Transverse colon (tissue), 4 donors: ENCODE measurements at places on chromosomes 5 and 9. TPM values are rescaled to one million over a fixed set of nuclear protein-coding genes. Genes with fewer than 3 reads are reported as not detected.

Gene ADRB2
- 1.00 TPM for total RNA-seq

Gene SPATA9
- total RNA-seq = not detected

GRCh38 chr5:9226016-9226536 lies 319.8 kb downstream of the SEMA5A start:
- DNase-seq = no peak

DNA sequence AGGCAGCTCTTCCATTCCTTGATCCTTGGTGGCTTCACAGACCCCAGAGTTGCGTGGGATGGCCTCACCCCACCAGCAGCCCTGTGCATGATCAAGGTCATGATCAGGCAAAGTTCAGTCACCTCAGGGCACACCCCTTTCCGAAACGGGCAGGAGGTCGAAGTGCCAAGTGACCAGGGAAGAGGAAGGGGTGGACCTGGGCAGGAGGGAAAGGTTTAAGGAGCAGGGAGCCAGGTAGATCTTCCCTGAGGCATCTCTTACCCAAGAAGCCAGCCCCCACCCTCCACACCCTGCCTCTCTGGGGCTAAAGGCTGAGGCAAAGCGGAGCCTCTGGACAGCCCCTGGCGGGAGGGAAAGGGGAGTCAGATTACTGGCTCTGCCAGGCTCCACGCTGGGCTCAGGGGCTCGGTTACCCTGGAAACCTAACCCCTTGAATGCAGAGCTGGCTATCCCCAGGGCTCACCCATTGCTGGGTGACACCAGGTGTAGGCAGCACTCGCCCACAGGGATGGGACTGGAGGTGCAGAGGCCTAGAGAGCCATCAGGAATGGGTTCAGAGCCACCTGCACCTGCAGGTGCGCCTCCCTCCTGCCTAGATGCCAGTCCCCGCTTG lies 3.6 kb downstream of the MGAT4B start:
- no peak for DNase-seq

GRCh38 chr5:56290378-56291078 lies 57.4 kb upstream of the ANKRD55 start:
- no peak for DNase-seq

DNA sequence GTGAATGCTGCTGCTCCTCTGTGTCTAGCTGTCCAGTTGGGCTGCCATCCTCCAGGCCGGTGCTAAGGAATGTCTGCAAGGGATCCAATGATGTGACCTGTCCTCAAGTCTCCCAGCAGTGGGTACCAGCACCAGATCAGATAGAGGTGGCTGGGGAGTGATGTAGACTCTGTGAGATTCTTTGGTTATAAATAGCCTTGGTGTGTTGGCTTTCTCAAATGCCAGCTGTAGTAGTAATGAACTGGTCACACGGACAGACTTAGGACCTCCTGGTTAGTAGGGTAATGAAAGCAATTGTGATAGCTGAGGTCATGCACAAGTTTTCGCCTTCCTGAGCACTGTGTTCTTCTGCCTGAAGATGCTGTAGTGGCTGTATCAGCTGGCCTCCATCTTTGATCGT lies 29.9 kb upstream of the RANBP6 start:
- DNase-seq = no peak

- DNase-seq = peak; percentile 60
Observed at GRCh38 chr9:272251-273213, 57.9 kb downstream of the DOCK8 start.

GRCh38 chr9:33425128-33425533 lies 22.3 kb downstream of the AQP3 start:
- DNase-seq = no peak

GRCh38 chr5:18375641-18376040 lies 741.4 kb downstream of the TAF11L14 start:
- DNase-seq = no peak

- no peak for DNase-seq
Observed at GRCh38 chr5:24225051-24225450, 419.7 kb downstream of the CDH10 start.
